ENCODE measurements at places on chromosomes 4 and X.

DNA sequence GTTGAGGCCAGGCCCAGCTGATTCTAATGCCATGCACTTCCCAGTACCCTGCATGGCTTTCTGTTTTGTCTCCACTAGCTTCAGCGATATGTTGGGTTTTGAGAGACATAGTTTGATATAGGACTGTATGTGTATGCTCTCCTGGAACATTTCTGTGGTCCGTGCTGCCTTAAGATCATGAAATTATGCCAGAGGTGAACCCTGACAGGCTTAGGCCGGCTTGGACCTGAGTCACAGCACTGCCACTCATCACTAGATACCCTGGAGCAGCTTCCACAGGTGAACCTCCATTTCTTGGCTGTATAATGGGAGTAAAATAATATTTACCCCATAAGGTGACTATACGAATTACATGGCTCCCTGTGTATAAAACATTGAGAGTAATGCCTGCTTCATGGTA, 6.4 kb downstream of the SGMS2 start:
- DNase-seq, result no peak

GRCh38 chr4:181753207-181753606, 490.0 kb upstream of the TENM3 start:
- no peak for DNase-seq

DNA sequence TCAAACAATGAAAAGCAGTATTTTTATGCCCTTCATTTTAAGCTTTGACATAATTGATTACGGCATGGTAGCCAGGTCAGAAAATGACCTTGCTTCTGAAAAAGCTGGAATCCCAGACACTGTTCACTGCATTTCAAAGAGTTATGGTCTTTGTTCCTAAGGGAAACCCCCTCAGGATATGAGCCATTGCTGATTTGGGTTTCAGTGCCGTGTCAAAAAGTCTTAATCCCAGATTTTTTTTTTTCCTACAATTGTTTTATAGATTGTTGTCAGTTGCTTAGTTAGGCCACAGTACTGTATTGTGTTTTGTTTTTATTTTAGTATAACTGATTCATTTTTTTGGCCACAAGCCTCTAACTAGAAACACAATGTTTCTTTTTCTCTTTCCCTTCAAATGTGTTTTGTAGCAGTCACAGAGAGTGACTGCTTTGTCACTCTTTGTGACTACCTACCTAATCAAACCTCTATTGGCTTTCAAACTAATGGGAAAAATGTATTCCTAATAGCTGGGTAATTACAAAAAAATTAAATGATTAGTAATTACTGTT, 10.3 kb downstream of the WDR44 start:
- DNase-seq, result no peak

DNA sequence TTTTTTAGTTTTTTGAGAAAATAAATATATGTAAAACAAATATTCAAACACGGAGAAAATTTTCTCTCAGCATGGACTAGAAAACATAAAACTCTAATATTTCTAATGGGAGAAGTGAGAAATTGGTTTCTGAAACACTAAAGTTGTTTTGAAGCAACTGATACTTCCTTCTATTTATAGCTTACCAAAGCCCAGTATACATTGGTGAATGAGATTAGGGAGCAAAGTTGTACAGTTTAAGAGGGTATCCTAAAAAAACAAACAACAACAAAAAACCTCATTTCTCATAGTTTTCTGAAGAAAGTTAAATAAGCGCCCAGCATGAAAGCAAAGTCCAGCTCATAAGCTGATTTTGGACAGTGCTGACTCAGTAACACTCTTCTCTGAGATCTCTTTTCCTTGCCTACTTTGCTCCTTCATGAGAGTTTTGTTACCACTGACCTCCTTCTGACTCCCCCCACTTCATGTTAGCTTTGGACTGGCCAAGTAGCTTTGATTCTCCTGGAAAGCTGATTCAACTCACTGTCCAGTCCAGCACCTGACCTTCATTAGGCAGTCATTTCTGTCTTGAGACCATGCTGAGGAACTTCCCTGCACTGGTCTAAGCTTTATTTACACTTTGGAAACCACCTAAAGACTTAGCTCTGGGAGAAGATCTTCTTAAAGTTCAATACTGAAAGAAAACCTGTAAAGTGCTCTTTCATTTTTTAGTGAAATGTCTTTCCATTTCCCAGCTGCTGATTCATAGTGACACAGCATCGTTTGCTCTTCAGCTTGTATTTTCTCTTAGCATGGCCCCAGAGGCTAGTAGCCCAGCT, 21.8 kb upstream of the P2RY10 start:
- no peak for DNase-seq

- no peak for DNase-seq
Observed at GRCh38 chrX:8849945-8850344, 48.8 kb upstream of the FAM9A start.

DNA sequence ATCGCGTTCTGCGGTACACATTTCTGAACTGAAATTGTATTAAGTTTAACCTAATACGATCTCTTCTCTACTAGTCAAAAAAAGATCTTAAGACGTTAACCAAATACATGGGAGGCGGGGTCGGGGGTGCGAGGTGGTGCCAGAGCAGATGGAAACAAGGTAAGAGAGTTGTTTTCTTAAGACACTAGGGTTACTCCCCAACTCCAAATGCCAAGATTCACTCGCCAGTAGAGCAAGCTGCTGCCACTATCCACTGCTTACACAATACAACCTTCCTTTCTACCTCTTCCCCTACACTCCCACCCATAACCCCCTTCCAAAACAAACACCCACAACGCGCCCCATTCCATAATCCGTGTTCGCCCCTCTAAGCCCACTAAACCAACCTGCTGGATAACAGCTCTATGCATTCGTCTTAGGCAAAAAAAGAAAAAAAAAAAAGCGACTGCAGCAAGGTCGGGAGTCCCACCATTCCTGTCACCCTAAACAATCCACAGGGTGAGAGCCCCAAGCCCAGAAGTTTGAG, 1.3 kb downstream of the LCORL start:
- DNase-seq, result no peak

DNA sequence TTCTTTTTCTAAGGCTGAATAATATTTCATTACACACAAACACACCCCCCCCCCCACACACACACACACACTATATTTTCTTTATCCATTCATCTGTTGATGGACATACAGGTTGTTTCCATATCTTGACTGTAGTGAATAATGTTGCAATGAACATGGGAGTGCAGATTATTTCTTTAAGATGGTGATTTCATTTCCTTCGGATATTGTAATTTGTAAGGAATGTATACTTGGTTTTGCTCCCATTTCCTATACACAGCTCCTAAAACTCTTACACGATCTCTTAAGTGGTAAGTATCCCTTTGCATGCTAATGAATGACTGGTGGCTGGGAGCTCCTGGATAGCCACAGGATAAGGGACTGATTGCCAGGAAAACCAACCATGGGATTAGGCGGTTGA, 14.7 kb upstream of the RBMXL3 start:
- DNase-seq, result no peak

DNA sequence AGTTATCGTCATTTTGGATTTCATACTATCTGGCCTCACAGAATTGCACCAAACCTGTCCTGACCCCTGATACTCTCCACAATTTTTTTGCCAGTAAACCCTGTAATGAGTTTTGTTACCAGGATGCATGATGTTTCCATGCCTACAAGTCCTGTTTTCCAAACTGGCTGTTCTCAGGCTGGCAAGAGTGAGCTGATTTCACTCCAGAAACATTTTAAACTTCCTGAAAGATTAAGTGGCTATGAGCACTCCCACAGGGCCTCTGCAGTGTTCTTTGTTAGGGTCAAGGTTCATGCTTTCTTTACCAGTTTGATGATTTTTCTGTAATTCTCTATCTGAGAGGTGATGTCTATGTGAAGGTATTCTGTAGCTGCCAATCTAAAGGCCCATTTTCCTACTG, 31.7 kb upstream of the PDLIM3 start:
- no peak for DNase-seq

GRCh38 chr4:175176710-175177109, 258.6 kb downstream of the ADAM29 start:
- no peak for DNase-seq

- no peak for DNase-seq
Observed at GRCh38 chrX:13069771-13070416, 25.5 kb upstream of the FAM9C start.

GRCh38 chr4:5045097-5045496, 6.2 kb upstream of the STK32B start:
- DNase-seq, result no peak

DNA sequence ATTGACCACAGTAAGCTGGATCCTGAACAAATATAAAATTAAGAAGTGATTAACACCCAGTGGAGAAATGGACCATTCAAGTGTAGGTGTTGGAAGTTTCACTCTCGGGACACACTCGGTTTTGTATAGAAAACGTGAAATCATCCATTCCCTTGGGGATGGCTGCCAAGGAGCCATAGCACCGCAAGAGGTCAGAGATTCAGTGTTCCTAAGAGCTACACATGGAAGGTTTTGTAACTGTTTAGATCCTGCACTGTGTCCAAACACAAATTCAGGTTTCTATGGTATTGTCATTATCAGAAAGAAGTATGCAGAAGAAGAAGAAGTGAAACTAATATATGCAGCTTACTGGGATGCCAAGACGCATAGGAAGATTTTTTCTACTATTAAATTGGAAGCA, 281.0 kb downstream of the LDB2 start:
- no peak for DNase-seq
